ENCODE measurements at places on chromosomes 6 and 20.

DNA sequence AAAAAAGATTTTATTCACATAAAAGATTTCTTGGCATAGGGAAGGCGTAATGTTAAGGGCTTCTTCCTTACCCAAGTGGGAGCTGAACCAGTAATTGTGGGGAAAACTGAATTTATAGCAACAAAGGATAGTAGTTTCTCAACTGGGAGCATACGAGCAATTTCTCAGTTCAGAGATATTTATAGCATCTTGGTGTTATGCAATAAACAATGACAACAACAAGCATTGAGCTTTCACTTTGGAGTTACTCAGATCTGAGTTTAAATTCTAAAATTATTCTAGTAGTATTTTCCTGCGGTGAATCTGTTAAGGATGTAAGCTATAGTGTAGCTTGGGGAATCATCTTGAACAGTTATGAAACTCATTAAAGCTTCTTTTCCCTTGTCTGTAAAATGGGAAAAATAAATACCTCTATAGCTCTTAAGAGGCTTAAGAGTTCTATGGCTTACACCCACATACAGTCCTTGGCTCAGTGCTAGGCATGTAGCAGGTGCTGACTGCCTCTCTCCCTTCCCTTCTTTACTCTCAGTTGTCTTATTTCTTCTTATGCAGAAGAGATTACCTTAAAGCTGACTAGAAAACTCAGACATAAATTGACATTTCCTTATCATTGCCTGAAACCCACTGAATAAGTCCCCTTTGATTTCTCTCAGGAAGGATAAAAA lies 58.8 kb downstream of the SAMD5 start:
- DNase-seq, result no peak

DNA sequence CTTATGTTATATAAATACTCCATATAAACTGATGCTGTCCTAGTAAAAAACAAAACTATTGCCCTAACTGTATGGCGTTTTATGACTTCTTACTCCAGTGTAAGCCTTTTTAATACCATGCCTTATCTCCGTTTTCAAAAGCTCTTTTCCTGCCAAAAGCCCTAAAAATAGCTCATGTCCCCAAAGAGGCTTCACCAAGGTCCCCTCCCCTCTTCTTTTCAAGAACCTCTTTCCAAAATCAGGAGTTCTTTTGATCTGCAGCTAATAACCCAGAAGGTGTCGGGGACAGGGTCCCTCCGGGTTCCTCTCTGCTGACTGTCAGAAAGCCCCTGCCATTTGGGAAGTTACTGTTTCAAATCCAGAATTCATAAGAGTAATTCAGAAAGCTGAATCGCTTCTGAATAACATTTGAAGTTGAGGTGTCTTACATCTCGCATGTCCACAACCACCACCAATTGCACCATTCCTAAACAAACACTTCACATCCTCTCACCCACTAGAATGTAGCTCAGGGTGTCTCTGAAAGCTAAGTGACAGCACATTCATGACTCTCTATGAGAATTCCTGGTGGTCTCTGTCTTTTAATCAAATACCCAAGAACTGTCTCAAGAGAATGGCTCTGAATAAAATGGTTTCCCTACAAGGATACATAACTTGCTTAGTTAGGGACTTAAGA lies 13.3 kb downstream of the TASP1 start:
- DNase-seq, result no peak

GRCh38 chr6:155628306-155628705 lies 172.7 kb upstream of the NOX3 start:
- DNase-seq, result no peak

- no peak for DNase-seq
Observed at GRCh38 chr6:119294984-119295383, 54.6 kb downstream of the MAN1A1 start.

DNA sequence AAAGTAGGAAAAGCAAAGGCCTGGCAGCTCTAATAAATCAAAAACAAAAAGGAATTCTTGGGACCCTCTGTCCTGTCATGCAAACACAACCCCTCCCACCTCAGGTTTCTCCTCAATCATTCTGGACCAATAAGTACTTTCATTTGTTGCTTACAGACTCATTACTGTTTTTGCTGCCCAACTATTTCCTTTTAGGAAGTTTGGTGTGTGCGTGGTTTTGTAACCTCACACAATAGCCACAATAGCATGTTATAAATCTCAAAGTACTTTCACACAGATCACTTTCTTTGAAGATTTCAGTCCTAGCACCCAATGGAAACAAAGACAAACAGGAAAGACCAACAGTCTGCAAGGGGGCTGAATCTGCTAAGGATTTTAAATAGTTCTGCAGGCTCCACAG lies 4.5 kb downstream of the MRPL14 start:
- no peak for DNase-seq

DNA sequence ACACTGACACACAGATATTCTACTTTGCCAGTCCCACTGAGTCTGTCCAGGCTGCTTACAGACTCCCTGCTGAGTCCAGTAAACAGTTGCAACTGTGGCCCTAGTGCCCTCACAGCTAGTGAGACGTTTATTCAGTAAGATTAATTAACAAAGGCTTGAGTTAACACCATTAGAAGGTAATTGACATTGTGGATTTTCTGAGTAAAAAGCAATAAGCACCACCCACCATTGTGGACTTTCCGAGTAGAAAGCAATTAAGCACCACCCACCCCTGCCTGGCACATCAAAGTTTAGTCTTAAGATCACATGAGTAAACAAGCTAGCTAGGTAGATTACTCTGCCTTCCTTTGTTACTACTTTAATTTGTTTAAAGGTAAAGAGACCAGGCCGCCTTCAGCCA lies 408.6 kb upstream of the IMPG1 start:
- DNase-seq, result no peak

DNA sequence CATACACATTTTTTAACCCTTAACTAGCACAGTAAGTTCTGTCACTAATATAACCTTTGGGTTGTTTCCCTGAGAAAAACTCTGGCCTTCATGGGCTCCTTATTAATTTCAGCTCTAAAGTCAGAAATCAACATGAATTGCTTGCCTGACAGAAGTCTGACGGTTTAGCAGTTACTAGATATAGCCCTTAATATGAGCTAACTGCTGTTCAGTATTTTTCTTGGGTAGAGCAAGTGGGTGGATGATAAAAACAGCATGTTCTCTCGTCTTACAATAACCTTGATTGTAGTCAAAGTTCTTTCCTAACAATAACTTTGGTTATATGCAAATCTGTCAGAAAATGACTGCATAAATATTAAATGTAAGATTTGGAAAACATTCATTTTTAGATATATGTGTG lies 81.0 kb downstream of the SH3BGRL2 start:
- DNase-seq, result no peak

DNA sequence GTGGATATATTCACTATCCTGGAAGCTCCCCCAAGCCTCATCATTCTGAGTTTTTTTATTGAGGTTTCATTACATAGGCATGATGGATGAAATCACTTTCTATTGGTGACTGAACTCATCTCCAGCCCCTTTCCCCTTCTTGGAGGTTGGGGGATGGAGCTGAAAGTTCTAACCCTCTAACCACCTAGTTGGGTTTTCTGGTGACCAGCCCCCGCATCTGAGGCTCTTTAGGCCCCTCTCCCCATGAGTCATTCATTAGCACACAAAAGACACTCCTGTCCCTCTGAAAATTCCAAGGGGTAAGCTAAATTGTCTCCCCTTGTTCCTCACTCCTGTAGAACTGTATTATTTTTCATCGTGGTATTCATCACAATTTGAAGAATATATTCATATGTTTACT lies 33.3 kb downstream of the GFRA4 start:
- no peak for DNase-seq

DNA sequence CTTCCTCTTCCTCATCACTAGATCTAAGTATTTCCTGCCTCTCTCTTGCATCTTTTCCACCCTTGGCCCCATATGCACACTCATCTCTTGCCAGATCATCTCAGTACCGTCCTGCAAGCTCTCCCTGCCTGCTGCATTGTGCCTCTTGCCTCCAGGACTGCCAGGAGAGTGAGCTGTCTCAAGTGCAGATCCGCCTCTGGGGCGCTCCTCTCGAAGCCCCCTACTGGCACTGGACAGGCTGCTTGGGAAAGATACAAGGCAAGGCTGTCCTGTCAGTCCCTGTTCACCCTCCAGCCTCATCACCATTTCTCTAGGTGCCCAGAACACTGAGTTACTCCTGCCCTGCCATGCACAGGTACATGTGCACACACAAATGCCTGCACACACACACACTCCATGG lies 10.2 kb downstream of the SYNDIG1 start:
- no peak for DNase-seq

GRCh38 chr6:151757506-151757955 lies 50.0 kb upstream of the ESR1 start:
- no peak for DNase-seq

- DNase-seq, result no peak
Observed at GRCh38 chr6:52872031-52872430, 31.4 kb upstream of the GSTA5 start.

- DNase-seq, result no peak
Observed at GRCh38 chr6:81265106-81265505, 487.4 kb downstream of the TENT5A start.

DNA sequence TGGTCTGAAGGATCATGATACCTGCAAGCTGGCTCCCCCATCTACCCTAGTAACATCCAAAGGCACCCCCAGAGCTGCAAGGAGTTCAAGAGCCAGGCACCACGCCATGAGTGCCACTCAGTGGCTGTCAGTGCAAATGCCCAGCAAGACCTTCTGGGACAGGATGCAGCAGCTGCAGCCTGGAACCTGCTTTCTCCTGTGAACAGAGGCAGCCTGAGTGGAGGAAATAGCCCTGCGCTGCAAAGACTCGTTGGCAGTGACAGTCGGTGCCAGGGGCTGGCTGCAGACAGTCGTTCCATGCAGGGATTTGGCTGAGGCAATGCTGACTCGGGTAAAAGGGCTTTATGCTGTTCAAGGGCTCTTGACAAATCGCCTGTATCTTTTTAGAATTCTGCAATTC lies 15.7 kb upstream of the SSTR4 start:
- DNase-seq, result no peak

DNA sequence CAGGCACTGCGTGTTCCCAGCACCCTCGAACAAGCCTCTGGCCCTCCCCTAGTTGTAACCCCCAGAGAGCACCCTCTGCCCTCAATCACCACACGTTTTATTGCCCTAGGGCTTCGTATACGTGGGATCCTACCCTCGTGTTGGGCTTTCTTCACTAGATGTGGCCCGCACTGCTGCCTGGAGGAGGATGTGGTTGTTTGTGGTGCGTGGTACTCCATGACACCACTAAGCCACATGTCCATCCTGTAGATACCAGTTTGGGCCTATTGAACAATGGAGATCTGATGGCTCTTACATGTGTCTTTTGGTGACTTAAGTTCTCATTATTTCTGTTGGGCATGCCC lies 17.0 kb downstream of the SLC2A4RG start:
- no peak for DNase-seq

GRCh38 chr6:37861452-37861851 lies 41.9 kb downstream of the ZFAND3 start:
- DNase-seq, result no peak

GRCh38 chr6:11450037-11450436 lies 87.5 kb upstream of the TMEM170B start:
- no peak for DNase-seq

- DNase-seq, result no peak
Observed at GRCh38 chr6:166955121-166955864, 1.1 kb downstream of the RNASET2 start.

DNA sequence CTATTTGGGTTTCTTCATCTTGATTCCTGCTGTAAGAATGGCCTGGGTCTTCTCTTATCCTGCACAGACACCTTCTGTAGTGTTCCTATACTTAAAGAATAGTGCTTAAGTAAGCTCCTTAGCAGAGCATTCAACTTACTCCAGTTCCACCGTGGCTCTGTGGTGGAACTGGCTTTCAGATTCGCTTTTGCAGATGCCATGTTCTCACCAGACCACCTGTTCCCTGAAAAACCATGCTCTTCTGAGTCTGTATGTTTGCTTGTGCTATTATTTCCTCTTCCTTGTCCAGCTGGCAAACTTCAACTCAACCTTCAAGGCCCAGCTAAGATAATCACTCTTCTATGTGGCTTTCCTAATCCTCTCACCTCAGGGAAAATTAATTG lies 4.9 kb downstream of the ELMO2 start:
- DNase-seq, result no peak

DNA sequence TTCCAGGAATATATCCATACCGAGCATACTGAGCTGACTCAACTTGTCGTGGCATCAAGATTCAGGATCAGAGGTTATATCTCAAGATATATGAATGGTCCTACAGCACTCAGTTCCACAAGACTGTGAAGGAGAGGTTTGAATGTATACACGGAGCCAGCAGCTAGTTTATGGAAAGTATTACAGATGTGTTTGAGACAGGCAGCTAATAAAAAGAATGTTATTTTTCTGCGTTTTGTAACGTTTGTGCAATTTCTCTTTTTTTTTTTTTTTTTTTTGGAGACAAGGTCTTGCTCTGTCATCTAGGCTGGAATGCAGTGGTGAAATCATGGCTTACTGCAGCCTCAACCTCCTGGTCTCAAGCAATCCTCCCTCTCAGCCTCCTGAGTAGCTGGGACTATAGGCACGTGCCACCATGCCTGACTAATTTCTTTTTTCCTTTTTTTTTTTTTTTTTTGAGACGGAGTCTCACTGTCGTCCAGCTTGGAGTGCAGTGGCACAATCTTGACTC lies 3.4 kb upstream of the FAM110A start:
- DNase-seq, result peak; percentile 73

DNA sequence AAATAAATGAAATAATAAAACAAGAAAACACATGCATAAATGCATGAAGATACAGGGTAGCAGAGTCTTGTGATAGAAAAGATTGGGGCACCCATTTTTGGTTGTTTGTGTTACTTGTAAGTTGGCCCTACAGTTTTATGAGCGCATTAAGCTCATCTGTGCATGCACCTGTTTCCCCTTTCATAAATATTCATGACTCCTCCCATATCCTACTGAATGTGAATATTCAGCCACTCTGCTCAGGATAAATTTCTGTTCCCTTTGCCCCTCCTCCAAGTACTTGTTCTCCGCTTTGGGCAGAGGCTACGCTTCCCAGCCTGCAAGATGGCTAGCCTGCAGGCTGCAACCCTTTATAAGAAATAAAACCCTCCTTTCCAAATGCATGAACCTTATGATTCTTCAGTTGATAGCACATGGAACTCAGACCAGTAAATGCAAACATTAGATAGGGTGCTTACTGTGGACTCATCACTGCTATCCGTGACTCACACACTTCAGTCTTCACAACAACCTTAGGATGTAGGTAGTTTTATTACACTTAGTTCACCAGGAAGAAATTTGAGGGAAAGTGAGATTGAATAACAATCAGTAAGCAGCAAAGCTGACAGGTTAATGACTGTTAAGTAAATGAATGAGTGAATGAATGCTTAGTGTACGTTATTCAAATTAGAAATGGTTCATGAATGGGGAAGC lies 15.0 kb downstream of the ALDH8A1 start:
- DNase-seq, result peak; percentile 70

GRCh38 chr6:68226460-68226859 lies 408.6 kb upstream of the ADGRB3 start:
- no peak for DNase-seq

- DNase-seq, result no peak
Observed at GRCh38 chr20:37977338-37977737, 55.9 kb downstream of the TTI1 start.

Data from RCC 7860 (cell line).